ENCODE measurements at places on chromosomes 5 and 9. TPM values are rescaled to one million over a fixed set of nuclear protein-coding genes. Genes with fewer than 3 reads are reported as not detected.

DNA sequence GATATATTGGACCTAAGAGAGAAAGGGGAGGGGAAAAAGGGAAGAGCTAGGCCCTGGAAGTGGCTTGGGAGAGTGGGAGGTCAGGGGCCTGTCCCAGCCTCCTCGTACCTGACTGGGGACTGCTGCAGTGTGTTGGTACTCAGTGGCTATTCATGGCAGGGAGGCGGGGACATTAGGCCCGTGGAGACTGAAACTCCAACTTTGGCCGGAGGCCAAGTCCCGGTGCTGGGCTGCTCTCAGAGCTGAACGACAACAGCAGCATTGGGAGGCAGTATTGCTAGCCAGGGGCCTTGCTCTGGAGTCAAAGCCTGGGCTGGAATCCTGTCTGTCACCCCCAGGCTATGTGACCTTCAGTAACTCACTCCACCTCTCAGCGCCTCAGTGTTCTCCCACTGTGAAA is 37.8 kb downstream of the NEURL1B start:
- no peak for DNase-seq

- no peak for DNase-seq
Observed at GRCh38 chr5:35015063-35015462, 32.7 kb downstream of the AGXT2 start.

GRCh38 chr5:135990528-135991255 is 35.9 kb upstream of the LECT2 start:
- no peak for DNase-seq

DNA sequence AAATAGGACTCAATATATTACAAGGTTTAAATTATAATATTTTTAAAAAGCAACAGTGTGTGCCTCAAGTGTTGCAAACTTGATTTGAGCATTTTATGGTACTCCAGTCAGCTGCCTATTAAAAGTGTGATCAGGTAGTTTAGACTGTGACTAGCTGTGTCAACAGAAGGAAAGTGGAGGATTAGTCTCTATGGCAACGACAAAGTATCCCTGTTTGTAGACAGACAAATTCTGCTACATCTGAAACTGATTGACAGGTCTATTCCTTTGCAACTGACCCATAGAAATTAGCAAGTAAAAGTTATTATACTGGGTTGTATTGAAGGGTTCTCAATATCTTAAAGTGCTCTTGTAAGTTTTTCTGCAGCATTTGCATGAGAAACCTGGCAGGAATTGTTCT is 249.8 kb upstream of the ARRDC3 start:
- DNase-seq: no peak

SLC6A3 gene
- not detected for total RNA-seq

FOXD4 gene
- not detected for total RNA-seq
